ENCODE measurements at places on chromosomes 12 and 14.

- no peak for DNase-seq
Observed at GRCh38 chr14:47039336-47039735, 387.8 kb upstream of the RPL10L start.

DNA sequence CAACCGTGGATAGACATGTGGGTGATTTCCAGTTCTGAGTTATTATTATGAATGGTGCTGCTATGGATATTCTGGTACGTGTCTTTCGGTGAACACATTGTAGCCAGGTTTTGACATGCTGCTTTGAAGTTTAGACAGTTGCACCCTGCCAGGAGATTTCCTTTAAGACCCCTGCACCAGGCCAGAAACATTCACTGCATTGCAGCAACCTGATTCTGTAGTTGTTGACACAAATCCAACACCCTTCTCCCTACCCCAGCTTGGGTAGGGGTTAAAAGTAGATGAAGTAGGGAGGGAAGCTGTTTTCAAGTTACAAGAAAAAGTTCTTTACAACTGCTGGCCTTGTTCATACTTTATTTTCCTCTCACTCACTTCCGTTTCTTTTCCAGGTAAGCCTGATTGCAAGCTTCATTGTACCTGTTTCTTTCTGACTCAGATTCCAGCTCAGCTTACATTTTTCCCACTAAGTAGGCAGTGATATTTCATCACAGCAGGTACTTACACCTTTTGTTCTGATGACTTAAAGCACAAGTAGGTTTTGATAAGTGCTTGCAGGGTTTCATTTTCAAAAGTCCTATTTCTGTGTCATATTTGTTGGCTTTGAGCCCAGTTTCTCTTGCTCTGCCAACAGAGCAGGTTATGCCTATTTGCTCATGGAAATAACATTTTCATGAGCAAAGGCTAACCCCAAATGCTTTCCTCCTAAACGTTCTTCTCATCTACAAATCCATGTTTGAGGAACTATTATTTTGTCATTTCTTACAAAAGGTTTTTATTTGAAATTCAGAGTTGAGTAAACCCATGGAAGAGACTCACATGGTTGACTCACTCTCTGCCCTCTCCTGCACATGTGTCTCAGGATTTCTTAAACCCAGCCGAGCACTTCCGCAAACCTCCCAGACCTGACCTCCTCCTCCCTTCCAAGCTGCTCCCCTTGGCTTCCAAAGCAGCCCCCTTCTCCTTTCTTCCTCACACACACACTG is 12.1 kb upstream of the LTA4H start:
- DNase-seq, result no peak

- no peak for DNase-seq
Observed at GRCh38 chr12:50839042-50839441, 3.7 kb upstream of the TMPRSS12 start.

DNA sequence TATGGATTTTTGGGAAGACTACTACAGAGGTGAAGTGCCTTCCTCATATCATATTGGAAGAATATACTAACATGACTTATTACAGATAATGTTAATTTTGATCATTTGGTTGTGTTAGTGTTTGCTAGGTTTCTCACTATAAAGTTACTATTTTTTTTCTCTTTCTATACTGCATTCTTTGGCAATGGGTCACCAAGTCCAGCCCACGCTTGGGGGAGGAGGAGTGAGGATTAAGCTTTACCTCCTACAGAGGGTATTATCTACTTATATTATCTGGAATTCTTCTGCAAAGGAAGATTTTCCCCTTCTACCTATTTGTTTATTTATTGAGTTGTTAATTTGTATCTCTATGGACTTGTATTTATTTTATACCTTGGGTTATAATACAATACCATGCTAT is 31.5 kb downstream of the SCN8A start:
- no peak for DNase-seq

DNA sequence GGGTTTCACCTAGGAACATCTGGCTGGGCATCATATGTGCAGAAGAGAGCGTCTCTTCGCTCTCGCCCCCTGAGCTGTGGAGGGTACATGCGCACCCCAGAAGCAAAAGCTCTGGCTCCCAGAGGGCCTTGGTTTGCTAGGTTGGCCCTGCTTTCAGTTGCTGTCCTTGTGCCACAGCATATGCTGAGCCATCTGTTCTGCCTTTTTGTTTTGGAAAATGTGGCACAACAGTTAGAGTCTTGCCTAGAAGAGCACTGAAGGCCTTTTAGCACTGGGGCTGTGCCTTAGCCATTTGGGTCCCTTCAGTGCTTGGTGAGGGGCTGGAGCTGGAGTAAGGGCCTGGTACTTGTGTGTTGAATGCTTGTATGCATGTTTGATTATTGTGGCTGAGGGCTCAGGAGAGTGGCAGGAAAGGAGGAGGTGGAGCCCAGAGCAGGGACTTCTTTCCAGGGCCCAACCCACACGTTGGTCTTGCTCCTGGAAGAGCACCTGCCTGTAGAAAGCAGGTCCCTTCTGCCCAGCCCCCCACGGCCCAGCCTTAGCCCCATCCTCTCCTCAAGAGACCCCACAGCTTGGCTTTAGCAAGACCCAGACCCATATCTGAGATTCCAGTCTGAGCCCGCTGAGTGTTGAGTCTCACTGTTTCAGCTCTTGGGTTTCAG is 113.7 kb downstream of the SLC25A47 start:
- DNase-seq, result no peak

DNA sequence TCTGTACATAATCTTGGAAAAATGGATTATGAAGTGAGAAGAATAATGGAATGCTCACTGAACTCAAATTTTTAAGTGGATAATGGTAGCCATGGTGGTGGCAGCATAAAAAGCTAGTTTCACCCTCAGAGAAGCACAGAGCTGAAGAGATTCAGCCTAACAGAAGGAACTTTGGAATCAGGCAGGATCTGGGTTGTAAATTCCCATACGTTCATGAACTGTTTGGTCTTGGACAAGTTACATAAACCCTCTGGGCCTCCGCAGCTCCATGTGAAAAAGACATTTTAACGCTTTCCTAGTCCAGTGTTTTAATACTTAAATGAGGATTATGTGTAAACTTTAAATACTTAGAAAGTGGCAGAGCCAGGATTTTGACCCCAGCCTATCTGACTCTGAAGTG is 26.6 kb downstream of the JKAMP start:
- no peak for DNase-seq

Measured in hypothalamus (tissue), 51 donors.